Fibroblast of skin of back (primary cell): ENCODE measurements at places on chromosomes 2 and 18.
A peak's percentile ranks its signal among the peaks of the same experiment; 100 is the strongest.

DNA sequence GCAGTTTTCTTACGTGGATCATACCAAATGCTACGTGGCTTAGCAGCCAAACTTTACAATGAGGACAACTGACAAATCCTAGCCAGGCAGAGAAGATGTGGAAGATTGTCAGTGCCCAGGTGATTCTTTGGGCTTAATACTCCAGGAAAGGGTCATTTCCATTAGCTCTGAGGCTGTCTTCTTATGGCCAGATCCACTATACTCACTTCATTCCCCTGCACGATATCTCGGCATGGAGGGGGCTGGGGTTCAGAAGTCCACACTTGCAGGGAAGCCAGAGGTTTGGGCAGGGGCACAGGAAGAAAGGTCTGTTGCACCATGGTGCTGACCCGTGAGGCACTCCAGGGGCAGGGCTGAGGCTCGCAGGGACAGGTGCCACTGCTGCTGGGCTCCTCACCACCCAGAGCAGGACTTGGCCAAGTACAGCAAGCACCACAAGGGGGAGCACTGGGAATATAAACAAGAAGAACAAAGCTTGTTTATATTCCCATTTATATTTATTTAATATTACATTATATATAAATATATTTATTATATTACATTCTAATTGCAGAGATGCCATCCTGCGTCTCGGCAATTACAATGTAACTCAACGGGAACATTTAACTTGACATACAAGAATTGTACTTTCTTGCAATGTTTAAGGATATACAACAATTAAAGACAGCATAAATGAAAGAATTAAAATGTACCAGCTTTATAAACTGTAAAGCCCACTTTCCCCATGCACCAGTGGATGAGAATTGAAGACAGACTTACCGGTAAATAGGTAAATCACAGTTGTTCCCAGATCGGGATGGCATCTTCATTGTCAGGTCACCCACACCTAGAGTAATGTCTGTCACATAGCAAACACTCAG lies 27.2 kb downstream of the CLUL1 start:
- DNase-seq: peak; percentile 57

GRCh38 chr2:223532161-223532560 lies 70.0 kb downstream of the SCG2 start:
- DNase-seq: peak; percentile 47

DNA sequence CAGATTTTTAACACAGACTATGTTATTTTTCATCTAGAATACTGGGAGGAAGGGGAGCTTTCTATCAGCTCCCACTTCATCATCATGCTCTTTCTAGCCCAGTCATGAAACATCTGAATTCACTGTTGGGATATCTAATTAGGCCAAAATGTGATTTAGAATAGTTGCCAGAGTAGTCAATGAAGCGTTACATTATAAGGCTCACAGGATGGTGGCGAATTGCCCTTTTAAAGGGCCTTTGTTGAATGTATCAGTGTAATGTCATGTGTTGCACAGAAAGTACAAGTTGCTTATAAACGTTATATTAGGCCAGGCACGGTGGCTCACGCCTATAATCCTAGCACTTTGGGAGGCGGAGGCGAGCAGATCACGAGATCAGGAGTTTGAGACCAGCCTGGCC lies 45.6 kb downstream of the PDE1A start:
- no peak for DNase-seq

- DNase-seq: no peak
Measured at GRCh38 chr2:232097758-232098157, 136.2 kb downstream of the DIS3L2 start.

DNA sequence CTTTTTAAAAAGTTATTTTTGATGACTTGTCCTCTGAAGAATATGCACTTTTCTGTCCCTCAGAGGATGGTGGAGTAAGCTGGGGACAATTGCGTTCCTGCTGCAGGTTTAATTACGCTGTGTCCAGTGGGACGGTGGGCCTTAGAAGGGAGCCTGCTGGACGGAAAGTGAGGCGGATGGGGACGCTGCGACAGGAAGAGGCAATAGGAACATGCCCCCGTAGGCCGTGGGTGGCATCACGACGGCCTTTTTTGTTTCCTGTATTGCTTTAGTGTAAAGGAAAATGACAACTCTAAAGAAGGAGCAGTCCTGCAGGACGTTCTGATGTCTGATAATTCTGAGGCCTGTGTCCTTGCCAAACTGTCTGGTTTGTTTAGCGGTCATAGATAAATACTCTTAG lies 121.6 kb downstream of the NFATC1 start:
- no peak for DNase-seq

GRCh38 chr2:234858790-234859329 lies 93.0 kb upstream of the SH3BP4 start:
- DNase-seq: no peak

GRCh38 chr2:133609664-133610063 lies 41.4 kb upstream of the NCKAP5 start:
- DNase-seq: no peak

DNA sequence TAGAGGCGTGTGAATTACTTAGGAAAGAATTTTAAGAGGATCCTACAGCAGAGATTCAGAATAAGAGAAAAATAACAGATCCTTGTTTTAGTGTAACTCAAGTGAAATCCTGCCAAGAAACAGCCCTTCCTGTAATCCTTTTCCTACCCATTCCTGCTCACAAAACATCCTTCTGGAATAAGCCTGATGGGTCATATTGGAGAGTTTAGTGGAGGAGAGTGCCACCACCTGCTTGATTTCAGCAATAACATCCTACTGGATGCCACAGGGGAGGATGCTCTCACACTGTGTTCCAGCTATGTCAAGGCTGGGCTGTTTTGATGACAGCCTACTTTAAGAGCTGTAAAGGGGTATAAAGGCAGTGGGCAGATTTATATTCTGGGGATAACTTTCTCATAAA lies 54.8 kb upstream of the CCDC178 start:
- DNase-seq: peak; percentile 53

- DNase-seq: peak; percentile 12
Measured at GRCh38 chr2:199811346-199811745, 39.6 kb downstream of the FTCDNL1 start.

- no peak for DNase-seq
Measured at GRCh38 chr2:48915227-48915626, 159.7 kb upstream of the LHCGR start.

DNA sequence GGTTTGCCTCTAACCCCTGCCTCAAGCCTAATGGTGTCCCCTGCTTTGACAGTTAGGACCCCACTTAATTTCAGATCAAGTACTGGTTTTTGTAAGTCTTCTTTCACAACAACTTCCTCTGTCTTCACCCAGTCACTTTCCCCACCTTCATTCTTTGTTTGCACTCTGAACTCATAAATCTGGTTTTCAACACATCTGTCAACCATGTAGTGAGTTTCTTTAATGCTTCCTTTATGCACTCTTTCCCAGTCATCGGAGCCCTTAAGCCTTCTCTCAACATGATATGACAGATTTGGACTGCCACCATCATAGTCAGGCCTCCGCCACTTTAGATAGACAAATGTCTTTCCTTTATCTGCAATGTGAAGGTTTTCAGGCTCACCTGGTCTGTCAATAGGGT lies 109.1 kb downstream of the PLEKHA3 start:
- DNase-seq: no peak

- no peak for DNase-seq
Measured at GRCh38 chr2:29450596-29451222, 335.5 kb downstream of the CLIP4 start.

- peak; percentile 96 for DNase-seq
Measured at GRCh38 chr2:200405599-200406298, 99.3 kb downstream of the SPATS2L start.

GRCh38 chr2:19048593-19049266 lies 309.7 kb downstream of the OSR1 start:
- peak; percentile 14 for DNase-seq

GRCh38 chr2:12434630-12435098 lies 282.1 kb upstream of the TRIB2 start:
- DNase-seq: no peak
